ENCODE measurements at places on chromosomes 12 and 14. TPM values are rescaled to one million over a fixed set of nuclear protein-coding genes. Genes with fewer than 3 reads are reported as not detected.
A peak's percentile ranks its signal among the peaks of the same experiment; 100 is the strongest.

- no peaks in the 10 kb centered on the region for H3K27me3 ChIP-seq
- H3K27ac ChIP-seq = peak overlapping the region; percentile 26
- H3K36me3 ChIP-seq = no peaks in the 10 kb centered on the region
- H3K4me3 ChIP-seq = no peak overlapping the region
Measured at GRCh38 chr12:28582672-28583376, 392.6 kb downstream of the CCDC91 start.

The MIP gene
- polyA plus RNA-seq = not detected

DNA sequence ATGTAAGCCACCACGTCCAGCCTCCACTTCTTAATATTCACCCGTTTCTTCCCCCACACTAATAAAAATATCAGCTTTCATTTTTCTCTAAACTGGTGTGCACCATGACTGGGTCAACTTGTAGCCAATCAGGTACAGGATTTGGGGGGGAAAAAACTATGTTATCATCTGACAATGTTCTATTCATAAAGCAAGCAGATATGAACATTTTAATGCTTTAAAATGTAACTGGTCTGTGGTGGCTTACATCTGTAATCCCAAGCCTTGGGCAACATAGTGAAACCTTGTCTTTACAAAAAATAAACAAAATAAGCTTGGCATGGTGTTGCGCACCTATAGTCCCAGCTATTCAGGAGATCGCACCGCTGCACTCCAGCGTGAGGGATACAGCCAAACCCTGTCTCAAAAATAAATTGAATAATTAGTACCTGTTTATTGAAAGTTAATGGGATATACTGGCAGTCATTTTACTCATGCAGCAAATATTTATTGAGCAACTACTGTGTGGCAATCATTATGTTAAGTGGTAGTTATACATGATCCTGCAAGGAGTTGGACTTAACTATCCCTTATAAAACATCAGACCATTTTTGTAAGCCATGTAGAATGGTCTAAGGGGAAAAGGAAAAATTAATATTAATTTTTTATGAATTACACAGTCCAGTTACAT is 15.3 kb upstream of the ITPR2 start:
- H3K4me1 ChIP-seq = peaks cover 15% of the 10 kb centered on the region
- no peak for DNase-seq
- no peaks in the 10 kb centered on the region for H3K27me3 ChIP-seq
- no peak overlapping the region for H3K4me3 ChIP-seq

The GZMH gene
- not detected for polyA plus RNA-seq

DNA sequence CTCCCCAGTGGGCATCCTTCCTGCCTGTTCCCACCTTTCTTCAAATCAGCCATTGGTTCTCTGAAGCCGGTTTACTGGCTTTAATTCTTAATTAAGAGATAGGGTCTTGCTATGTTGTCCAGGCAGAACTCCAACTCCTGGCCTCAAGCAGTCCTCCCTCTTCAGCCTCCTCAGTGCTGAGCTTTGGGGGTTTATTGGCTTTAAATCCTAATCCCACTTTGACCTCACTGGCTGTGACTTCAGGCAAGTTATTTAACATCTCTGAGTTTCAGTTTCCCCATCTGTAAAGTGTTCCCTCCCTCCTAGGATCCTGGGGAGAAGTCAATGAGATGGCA is 2.1 kb upstream of the TRMT61A start:
- H3K36me3 ChIP-seq = no peaks in the 10 kb centered on the region
- H3K4me1 ChIP-seq = peaks cover 55% of the 10 kb centered on the region
- no peak for DNase-seq

The MPHOSPH9 gene
- 5.8 TPM for polyA plus RNA-seq

DNA sequence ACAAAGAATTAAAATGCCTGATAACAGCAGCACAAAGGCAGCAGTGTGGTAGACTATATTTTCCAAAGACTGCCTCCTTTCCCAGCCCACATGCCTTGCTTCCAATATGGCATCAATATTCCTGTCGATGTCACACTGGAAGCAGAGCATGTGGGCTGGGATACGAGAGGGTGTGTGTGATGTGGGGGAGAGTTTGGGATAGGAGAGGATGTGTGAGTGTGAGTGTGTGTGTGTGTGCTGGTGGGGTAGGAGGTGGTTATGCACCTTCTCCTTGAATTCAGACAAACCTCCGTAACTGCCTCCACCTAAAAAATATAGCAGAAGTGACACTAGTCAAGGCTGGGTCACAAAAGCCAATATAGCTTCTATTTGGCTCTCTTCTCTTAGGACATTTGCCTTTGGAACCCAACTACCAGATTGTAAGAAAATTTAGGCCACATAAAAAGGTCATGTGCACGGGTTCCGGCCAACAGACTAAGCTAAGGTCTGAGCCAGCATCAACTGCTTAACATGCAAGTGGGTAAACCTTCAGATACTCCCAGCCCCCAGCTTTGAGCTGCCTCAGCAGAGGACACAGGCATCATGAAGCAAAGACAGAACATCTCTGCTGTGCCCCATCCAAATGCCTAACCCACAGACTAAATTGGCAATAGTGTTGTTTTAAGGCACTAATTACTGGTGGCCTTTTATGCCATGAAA is 29.5 kb downstream of the SPPL3 start:
- no peak overlapping the region for H3K4me3 ChIP-seq
- H3K36me3 ChIP-seq = no peaks in the 10 kb centered on the region
- no peaks in the 10 kb centered on the region for H3K27me3 ChIP-seq

DNA sequence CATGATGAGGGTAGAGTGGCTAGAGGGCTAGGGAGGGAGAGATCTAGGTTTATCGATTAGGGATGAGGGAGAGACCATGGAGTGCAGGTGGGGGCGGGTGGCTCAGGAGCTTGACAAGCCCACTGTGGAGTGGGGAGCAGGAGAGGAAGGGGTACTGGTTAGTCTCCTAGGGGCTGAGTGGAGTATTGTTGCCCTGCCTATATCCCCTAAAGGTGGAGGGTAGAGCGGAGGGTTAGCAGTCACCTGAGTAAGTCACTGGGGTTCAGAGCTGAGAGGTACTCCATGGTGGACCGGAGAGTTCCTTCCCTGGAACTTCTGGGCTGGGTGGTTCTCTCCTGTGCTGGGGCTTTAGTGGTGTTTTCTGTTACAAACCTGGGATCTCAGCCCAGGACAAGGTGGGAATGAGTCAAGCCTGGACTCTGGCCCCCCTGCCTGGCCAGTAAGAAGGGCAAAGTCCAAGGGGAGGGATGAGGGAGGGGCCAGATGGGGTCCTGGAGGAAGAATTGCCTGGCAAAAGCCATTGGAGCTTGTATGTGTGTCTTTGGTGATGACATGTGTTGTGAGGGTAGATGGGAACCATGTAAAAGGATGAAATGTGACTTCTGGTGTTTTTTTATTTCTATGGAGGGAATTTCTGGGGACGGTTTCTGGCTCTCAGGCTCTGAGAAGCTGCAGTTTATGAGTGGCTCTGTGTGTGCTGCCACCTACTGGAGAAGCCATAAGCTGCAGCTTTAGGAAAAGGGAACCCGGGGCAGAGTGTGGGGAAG is at the start of gene CIDEB:
Gene CIDEB (minus strand): TSS at position 403 of the 767 bp plus-strand sequence. CDS start 119 bp downstream, at position 284.
- peak within 1 kb of the TSS; percentile 98 for H3K27ac ChIP-seq
- no peaks in the 10 kb centered on the region for H3K27me3 ChIP-seq
- H3K4me1 ChIP-seq = peaks cover 5% of the 10 kb centered on the region
- H3K36me3 ChIP-seq = no peaks in the 10 kb centered on the region
- peak within 1 kb of the TSS; percentile 12 for H3K4me3 ChIP-seq

GRCh38 chr12:30811966-30812365 is 57.2 kb upstream of the CAPRIN2 start:
- no peak for DNase-seq
- H3K36me3 ChIP-seq = no peaks in the 10 kb centered on the region
- H3K27ac ChIP-seq = no peak overlapping the region
- H3K4me3 ChIP-seq = no peak overlapping the region

The AQP6 gene
- not detected for polyA plus RNA-seq

- no peaks in the 10 kb centered on the region for H3K4me1 ChIP-seq
- no peaks in the 10 kb centered on the region for H3K27me3 ChIP-seq
- H3K4me3 ChIP-seq = peak overlapping the region; percentile 20
- DNase-seq = peak; percentile 29
- no peaks in the 10 kb centered on the region for H3K36me3 ChIP-seq
Measured at GRCh38 chr14:65103150-65103760, 938 bp upstream of the MAX start.

DNA sequence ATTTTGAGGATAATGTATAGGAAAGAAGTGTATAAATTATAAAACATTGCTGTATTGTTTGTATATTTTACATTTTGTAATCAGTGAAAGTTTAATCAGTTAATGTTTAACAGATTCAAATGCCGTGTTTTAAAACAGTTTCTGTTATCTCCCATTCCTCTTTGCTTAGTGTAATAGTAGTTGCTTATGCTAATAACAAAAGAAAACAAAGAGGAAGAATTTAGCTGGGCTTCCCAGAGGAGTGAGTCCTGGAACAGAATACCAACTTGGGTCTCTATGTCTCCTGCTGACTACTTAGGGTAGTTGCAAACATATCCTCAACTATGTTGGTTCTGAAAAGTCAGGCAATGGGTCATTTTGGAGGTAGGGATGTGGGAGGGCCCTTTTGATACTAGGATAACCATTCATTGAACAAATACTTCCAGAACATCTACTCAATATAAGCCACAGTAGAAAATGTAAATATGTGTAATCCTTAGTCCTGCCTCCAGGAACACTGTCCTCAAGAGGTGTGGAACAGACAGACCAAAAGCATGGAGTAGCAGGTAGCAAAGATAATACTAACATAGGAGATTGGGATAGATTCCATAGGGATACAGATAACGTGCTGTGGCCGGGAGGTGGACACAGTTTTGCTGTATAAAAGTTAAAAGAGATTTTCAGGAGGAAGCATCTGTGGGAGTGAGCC is 36.1 kb upstream of the EVL start:
- H3K27ac ChIP-seq = no peak overlapping the region
- H3K27me3 ChIP-seq = no peaks in the 10 kb centered on the region
- no peak overlapping the region for H3K4me3 ChIP-seq

The ANO4 gene
- polyA plus RNA-seq = 1.5 TPM

DNA sequence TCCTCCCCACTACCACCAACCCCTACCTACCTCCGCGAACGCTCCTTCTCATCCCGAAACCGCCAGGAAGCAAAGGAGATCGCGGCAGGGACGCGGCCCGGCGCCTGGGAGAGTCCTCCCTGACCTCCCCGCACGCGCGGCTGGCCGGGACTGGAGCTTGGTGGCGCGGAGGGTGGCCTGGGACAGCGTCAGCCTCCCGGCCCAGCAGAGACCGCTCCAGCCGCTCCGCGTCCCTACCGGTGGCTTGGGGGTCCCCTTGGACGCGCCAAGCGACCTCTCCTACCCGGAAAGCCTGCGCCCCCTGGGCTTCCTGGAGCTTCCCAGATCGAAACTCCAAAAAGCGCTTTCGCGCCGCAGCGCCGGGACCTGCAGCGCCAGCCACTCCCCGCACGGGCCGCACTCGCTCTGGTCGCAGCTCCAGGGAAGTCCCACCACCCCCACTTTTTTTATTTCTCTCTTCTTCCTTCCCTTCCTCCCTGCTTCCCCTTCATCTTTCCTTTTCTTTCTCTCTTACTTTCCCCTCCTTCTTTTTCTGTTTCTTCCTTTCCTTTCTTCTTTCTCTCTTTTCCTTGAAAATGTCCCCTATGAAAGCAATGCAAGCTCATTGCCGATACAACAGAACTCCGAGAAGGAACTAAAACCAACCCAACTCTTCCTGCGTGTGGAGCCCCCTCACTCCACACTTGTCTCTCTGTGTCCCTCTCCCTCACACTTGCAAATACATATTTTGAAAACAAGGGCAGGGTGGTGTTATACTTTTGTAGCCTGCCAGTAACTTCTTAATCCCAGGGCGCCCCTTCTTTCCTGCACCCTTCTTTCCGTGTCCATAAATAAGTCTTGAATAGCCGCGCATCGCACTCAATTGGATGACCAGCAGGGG is 3.8 kb downstream of the DIO3 start:
- H3K27ac ChIP-seq = no peak overlapping the region
- peaks cover 16% of the 10 kb centered on the region for H3K4me1 ChIP-seq
- no peak overlapping the region for H3K4me3 ChIP-seq
- DNase-seq = no peak

GRCh38 chr12:13602172-13602571 is 379.2 kb downstream of the GRIN2B start:
- no peak overlapping the region for H3K27ac ChIP-seq
- no peaks in the 10 kb centered on the region for H3K27me3 ChIP-seq
- H3K4me3 ChIP-seq = no peak overlapping the region
- no peaks in the 10 kb centered on the region for H3K4me1 ChIP-seq
- no peaks in the 10 kb centered on the region for H3K36me3 ChIP-seq
- DNase-seq = no peak

DNA sequence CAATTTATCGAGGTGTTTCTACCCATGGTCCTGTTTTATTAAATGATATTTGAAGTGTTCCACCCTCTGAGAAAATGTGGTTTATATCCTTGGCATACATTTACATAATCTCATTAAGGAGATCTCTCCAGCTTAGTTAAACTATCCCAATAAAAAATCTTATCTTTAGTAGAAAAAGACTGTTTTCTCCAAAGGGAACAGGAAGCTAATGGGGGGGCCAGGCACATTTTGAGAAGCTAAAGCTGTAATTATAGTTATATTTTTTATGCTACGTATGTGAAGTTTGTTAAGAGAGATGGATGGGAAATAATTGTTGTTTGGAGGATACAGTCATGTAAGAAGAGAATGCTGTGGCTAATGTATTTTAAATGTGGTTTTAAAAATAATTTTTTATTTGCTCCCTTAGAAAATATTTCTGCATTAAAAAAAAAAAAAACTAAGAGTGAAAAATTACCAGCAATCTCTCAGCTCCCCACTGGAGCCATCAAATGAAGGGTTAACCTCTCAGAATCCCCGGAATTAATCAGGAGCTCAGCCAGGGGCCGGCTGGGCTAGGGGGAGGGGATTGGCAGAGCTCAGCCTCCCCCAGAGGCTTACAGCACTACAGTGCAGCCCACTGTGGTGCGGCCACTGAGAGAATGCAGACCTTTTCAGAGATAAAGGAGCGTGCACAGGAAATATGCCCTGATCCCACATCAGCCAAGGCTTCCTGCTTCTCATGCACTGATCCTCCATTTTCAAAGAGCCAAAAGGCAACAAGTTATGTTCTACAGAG is 185.8 kb downstream of the EGLN3 start:
- no peak overlapping the region for H3K27ac ChIP-seq
- no peaks in the 10 kb centered on the region for H3K36me3 ChIP-seq
- no peak overlapping the region for H3K4me3 ChIP-seq
- H3K4me1 ChIP-seq = peaks cover 6% of the 10 kb centered on the region
- peaks cover 11% of the 10 kb centered on the region for H3K27me3 ChIP-seq
- DNase-seq = peak; percentile 20

DNA sequence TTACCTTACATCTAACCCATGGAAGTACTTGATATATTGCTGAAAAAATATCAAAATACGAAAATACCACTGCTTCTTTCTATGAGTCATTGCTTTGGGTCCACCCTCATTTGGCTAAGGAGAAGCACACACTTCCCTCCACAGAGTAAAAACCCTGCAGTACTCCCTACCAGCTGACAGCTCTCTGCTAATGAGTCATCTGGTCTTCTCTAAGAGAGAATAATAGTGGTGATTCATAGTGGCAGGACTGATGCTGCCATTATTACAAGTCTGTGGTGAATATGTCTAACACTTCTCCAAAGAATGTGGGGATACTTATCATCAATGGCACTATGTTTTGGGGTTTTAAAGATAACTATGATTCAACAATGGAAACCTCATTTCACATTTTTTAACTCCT is 90.7 kb downstream of the PPFIA2 start:
- no peak overlapping the region for H3K27ac ChIP-seq
- no peaks in the 10 kb centered on the region for H3K4me1 ChIP-seq
- no peaks in the 10 kb centered on the region for H3K27me3 ChIP-seq
- no peaks in the 10 kb centered on the region for H3K36me3 ChIP-seq
- DNase-seq = no peak
